ENCODE measurements at places on chromosomes 1 and 21. TPM values are rescaled to one million over a fixed set of nuclear protein-coding genes. Genes with fewer than 3 reads are reported as not detected.

The INKA2 gene
- total RNA-seq = 3.0 TPM

The LCE1E gene
- total RNA-seq = not detected

The SPATA45 gene
- total RNA-seq = not detected

The HPCAL4 gene
- 0.27 TPM for total RNA-seq

The PPM1J gene
- total RNA-seq = 2.1 TPM

The TNFRSF14 gene
- total RNA-seq = 16.8 TPM

The APH1A gene
- total RNA-seq = 152 TPM

The COL16A1 gene
- total RNA-seq = 10.8 TPM

The RBP7 gene
- total RNA-seq = 11.1 TPM

The CHI3L2 gene
- 7.5 TPM for total RNA-seq

The AUNIP gene
- total RNA-seq = 1.7 TPM

The CAPN8 gene
- not detected for total RNA-seq

The RGS1 gene
- total RNA-seq = not detected

The PPP2R5A gene
- 24.0 TPM for total RNA-seq

The KRTAP7-1 gene
- total RNA-seq = not detected

The AIRE gene
- 0.17 TPM for total RNA-seq

- no peak for DNase-seq
Measured at GRCh38 chr1:93905051-93905450, 4.2 kb downstream of the GCLM start.

GRCh38 chr1:47681735-47682134 lies 243.9 kb downstream of the FOXD2 start:
- DNase-seq = no peak

DNA sequence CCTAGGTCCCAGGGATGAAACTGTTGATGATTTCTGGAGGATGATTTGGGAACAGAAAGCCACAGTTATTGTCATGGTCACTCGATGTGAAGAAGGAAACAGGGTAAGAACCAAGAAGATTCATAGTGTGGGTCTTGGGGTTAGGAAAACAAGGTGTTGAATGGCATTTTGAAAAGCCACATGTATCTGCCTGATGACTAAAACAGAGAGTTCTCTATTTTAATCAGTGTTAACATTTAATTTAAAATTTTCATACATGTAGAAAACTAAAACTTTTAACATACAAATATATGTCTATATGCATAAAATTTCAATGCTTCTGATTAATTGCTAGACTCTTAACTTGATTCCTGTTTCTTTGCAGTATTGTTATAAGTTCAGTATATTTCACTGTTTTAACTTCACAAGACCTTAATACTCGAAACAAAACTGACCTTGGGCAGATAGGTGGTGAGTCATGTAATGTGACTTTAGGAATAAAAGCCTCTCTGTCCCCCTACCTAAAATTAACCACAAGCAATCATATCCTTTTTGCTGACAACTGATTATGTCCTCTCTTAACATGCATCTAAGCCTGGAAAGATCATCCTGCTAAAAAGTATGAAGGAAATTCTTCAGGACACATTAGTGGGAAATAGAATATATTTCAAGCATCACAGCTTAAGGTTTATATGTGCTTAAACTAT lies 95.6 kb downstream of the PTPRC start:
- no peak for DNase-seq

GRCh38 chr1:17768651-17769241 lies 13.6 kb downstream of the ACTL8 start:
- DNase-seq = peak; percentile 16

- DNase-seq = no peak
Measured at GRCh38 chr1:51422367-51423072, 92.2 kb upstream of the TTC39A start.

DNA sequence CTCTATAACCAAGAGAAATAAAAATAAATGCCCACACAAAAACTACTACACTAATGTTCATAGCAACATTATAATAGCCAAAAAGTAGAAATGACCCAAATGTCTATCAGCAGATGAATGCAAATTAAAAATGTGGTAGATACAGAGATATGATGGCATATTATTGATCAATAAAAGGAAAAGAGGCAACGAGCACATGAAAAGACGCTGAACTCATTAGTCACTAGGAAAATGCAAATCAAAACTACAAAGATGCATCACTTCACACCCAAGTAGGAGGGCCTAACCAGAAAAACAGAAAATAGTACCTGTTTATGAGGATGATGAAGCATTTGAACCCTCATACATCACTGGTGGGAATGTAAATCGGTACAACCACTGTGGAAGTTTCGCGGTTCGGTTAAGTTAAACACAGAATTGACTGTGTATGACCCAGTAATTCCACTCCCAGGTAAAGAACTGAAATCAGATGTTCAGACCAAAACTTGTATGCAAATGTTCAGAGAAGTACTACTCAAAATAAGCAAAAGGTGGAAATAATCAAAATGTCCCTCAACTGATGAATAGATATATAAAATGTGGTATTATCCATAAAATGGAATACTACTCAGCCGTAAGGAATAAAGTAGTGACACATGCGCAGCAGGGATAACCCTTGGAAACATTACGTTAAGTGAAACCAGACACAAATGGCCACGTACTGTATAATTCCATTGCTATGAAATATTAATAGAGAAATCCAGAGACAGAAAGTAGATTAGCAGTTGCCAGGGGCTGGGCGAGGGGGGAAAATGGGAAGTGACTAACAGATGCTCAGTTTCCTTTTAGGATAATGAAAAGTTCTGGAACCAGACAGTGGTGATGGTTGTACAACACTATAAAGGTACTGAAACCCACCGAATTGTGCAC lies 3.1 kb downstream of the USP48 start:
- no peak for DNase-seq

GRCh38 chr1:211730347-211730746 lies 54.9 kb upstream of the NEK2 start:
- DNase-seq = no peak

DNA sequence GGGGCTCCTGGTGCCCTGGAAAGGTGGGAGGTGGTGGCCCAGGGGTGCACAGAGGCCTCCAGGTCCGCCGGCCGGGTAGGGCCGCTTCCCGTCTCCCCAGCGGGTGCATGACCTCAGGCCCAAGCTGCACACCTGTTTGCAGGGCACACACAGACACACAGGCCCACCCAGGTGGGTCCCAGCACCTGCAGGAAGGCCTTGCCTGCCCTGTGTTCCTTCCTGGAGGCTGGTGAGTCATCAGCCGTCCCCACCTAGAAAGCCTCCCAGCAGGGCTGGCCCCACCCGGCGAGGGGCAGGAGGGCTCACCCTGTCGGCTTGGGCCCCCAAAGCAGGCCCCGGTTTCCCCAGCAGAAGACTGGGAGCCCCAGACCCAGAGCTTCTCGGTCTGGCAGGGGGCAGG lies 23.6 kb upstream of the TTLL10 start:
- DNase-seq = no peak

DNA sequence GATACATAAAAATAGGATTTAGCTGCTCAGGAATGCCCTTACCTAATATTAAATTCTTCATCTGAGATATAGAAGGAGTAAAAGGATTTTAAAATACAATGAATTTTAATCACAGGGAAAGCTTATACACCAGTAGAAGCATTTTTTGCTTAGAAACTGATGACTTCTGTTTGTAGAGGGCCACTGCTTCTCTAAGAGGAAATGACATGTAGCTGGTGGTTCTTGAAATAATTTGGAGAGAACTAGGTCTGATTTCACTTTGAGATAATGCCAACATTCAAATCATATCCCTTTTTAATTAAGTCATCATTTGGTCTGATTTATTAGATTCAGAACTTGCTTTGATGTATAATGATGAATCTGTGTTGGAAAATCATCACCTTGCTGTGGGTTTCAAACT lies 166.6 kb upstream of the SGIP1 start:
- DNase-seq = no peak

GRCh38 chr1:224774378-224774777 lies 155.1 kb upstream of the DNAH14 start:
- no peak for DNase-seq

- no peak for DNase-seq
Measured at GRCh38 chr1:203589171-203589570, 37.5 kb upstream of the ATP2B4 start.

DNA sequence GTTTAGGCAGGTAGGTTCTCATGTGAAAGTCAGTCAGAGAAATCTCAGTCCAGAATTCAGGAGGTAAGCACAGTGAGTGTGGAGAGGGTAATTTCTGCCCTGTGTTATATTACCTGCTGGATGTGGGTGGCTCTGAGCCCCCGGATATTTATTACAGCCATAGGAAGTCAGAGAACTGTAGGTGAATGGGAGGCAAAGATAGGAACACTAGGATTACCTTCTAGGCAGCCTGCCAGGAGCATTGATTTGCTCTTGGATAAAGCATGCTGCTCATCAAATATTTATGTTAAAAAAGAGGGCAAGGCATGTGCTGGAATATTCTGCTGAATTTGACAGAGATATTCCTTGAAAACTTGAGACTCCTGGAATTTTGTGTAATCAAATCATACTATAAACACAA lies 8.5 kb downstream of the GNG12 start:
- no peak for DNase-seq

DNA sequence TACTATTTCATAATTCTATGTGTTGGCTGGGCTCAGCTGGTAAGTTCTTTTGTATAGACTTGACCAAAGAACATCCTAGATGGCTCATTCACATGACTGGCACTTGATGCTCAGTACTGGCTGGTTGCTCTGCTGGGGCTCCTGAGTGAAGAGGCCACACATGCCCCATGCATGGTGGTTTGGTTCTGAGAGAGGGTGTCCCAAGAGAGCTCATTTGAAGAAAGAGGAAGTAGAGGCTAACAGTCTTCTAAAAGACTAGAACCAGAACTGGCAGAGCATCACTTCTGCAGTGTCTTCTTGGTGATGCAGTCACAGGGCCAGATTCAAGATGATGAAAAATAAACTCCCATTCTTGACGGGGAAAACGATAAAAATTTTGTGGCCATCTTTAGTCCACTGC lies 5.2 kb upstream of the BACH1 start:
- no peak for DNase-seq

DNA sequence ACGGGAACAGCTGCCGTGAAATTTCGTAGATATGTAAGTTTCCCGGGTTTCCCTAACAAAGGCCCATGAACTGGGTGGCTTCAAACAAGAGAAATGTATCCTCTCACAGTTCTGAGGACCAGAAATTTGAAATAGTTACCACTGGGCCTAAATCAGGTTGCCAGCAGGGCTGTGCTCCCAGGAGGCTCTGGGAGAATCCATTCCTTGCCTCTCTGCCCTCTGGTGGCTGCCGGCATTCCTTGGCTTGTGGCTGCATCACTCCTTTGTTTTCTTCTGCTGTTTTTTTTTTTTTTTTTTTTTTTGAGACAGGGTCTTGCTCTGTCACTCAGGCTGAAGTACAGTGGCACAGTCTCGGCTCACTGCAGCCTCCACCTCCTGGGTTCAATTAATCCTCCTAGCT lies 23.7 kb downstream of the UMODL1 start:
- DNase-seq = no peak

DNA sequence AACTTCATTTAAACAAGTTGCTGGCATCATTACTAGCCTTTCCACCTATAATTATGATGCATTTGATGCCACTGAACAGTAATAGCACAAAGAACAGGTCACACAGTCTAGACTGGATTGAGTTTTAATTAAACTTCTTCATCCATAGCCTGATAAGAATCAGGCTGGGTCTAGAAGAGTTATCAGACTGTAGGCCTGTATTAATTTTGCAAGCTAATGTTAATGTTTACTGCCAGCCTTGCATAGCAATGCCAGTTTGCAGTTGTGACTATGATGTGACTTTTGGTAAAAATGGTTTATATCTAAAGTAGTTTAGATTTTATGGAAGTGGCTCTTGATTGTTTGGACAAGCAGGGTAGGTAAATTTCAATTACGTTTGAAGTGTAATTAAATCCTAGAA lies 68.0 kb downstream of the PRKAA2 start:
- DNase-seq = no peak

DNA sequence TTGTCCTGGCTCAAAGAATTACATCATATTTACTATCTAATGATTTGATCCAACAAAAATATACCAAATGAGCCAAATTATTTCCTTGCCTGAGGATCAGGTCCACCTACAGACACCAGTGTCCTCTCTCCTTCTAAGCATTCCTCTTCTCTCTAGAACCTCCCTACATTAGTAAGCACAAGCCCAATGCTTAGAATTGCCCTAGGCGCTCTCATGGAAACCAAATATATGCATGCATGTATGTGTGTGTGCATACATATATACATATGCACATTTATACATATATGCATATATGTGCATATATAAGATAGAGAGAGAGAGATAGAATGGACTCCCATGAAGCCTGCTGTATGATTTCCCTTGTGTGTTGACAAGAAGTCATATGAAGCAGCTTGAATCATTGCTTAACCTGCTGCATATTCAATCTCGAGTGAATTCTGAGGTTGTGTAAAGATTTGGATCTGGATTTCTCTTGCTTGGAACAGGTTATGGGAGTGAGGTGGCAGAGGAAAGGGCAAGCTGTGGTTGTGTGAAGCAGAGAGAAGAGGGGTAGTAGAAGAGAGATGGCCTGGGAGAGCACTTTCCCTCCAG lies 66.1 kb downstream of the SPAG17 start:
- no peak for DNase-seq

GRCh38 chr1:24255226-24255625 lies 63.9 kb upstream of the GRHL3 start:
- DNase-seq = no peak

- no peak for DNase-seq
Measured at GRCh38 chr1:27938488-27938887, 3.7 kb downstream of the SMPDL3B start.

GRCh38 chr1:224914292-224914900 lies 15.1 kb upstream of the DNAH14 start:
- no peak for DNase-seq

All from kidney epithelial cell (primary cell).